Progenitor cell of endocrine pancreas (in vitro differentiated cells): ENCODE measurements at places on chromosomes 6 and 20. TPM values are rescaled to one million over a fixed set of nuclear protein-coding genes. Genes with fewer than 3 reads are reported as not detected.

- DNase-seq = no peak
Observed at GRCh38 chr20:58076405-58076804, 152.0 kb downstream of the ANKRD60 start.

GRCh38 chr20:34536798-34537394 lies 20.7 kb downstream of the DYNLRB1 start:
- DNase-seq = no peak

- DNase-seq = peak; percentile 22
Observed at GRCh38 chr20:32357375-32357868, 709 bp upstream of the ASXL1 start.

GRCh38 chr20:48740712-48741111 lies 87.1 kb downstream of the PREX1 start:
- DNase-seq = no peak

GRCh38 chr6:121435444-121436069 lies at the start of gene GJA1:
GJA1 (plus strand) TSS chr6:121435646; CDS start chr6:121446848, 11,202 bp downstream.
- DNase-seq = no peak

DNA sequence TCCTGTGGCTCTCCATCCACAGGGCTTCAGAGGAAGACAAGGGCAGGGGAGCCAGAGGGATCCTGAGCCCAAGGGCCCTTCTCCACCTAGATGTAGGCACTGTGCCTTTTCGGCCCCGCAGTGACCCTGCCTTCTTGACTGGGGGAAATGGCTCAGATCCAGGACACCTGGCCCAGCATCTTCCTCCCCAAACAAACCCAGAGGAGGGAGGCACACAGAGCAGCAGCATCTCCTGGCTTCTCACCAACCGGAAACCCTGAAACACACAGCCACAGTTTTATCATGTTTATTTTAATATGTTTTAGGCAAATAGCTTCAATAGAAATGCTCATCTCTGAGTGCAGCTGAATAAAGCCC lies 84.5 kb upstream of the LRFN2 start:
- DNase-seq = no peak

DNA sequence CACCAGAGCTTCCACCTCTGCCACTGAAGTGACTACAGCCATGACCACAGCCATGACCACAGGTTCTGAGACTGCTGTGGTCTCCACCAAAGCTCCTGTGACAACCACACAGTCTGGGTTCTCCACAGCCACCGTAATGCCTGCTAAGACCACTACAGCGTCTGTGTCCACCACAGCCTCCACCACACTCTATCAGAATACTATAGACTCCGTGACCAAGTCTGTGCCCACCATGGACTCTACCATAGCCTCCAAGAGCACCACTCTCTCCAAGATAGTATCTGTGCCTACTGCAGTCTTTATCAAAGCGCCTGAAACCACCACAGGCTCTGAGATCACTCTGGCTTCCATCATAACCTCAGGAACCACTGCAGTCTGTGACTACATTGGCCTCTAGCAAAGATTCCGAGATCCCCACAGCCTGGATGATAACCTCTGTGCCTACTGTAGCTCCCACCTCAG lies 18.3 kb upstream of the MUC21 start:
- no peak for DNase-seq

DNA sequence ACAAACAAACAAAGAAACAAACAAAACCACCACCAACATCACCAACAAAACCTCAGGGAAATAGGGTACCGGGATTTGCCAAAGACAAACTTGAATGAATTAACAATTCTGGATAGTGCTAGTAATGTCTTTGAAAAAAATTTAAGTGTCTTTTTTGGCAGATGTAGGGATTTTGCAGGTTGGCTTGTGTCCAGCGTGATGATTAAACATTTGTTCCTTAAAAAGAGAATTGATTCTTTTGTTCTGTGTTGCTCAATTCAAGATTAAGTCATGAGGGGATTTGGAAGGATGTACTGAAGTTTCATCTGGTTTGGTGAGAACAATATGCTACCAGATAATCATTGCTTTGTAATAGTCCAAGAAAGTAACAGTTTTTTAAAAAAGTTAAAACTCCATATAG lies 125.1 kb upstream of the HS3ST5 start:
- DNase-seq = no peak

DNA sequence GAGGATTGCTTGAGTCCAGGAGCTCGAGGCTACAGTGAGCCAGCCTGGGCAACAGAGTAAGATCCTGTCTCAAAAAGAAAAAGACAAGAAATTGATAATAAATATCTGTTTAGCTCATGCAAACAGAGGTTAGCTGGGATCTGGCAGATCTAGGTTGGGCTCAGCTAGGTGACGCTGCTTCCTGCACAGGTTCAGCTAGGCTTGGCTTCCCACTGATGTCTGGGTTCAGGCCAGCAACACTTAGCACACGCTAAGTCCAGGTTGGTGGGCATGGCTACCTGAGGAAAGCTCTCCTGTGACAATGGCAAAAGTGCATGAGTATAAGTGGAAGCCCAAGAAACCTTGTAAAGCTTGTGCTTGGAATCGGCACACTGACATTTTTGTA lies 48.7 kb downstream of the RIN2 start:
- no peak for DNase-seq

DNA sequence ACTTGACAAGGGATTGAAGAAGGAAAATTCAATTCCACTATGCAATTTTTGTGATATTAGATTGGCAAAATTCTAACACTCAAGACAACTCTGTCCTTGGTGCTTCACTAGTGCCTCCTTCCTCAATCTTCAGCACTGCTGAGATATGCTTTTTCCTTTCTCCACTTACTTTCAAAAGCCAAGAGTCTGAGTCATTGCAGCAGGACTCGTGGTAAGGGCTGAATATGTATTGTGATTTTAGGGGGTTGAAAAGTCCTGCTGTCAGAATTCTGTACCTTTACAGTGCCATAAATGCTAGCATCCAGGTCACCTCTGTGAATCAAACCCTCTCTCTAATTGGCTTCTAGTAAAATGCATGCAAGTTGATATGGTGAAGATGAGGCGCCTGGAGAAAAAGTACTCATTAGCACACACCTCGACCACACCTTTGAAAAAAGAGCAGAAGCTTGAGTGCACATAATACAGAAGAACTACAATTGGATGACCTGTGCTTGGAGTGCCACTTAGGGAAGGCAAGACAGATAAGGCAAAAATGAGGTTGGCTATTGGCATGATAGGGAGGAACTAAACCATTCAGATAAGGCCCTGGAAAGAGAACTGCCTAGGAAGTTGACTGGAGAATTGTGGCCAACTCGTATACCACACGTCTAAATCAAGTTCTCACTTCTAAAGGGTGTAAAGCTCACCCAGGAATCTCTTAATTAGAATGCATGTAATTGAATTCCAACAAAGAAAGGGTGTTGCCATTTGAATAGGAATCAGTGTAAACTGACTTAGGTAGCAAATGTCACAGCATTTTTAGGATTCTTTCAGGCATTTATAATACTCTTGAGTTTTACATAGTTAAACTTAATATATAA lies 43.6 kb upstream of the FAM83B start:
- no peak for DNase-seq

DNA sequence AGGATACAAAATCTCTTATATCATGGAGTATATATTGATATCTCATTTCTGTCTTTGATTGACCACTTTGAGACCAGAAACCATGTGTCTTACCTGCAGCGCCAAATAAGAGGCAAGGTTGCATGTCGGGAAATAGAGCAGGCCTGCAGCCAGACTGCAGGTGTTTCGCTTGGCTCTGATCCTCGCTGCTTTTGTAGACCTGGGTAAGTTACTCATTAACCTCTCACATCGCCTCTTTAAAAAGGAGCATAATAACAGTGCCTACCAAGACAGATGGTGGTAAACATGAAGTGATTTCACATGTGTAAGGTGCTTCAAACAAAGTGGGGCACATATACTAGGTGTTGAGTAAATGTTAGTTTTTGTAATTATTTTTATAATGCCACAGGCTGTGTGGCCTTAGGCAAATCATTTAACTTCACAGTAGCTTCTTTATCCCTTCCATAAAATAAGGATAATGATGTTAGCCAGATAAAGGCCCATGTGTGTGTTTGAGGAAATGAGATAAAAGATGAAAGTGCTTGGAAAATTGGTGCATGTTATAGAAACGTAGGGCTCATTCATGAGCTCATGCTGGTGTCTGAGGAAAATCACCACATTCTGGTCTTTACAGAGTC lies 248.8 kb upstream of the MAP3K7 start:
- DNase-seq = no peak

DNA sequence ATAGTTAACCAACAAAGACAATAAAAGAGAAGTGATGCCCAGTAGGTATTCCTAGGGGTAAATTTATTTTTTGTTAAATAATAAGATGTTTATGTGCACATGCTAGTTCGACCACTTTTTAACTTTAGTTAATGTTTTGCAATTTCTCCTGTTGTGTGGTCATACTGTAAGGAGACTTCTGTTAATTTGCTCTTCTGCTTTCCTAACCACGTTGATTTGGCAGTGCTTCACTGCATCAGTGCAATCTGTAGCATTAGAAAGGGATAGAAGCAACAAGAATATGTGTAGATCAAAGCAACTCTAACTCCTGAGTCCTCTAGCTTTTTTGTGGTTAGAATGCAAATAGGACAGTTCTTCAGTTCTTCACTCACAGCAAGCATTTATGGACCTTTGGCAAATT lies 13.9 kb downstream of the MYB start:
- DNase-seq = no peak

DNA sequence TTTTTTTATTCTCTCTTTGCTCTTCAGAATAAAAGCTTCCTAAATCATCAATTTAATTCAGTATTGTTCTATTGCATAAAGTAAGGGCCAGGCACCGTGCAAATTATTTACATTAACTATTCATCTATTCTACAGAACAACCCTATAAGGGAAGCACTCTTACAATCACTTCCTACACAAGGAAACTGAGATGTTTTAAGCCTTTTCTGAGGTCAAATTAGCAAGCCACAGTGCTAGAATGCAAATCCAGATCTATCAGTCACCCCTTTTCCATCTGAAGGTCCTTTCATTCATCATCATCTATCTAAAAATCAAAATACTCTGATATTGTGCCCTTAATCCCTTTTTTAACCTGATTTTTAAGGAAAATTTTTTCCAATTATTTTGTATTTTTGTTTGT lies 31.2 kb downstream of the FRK start:
- DNase-seq = no peak

GRCh38 chr6:81614292-81614691 lies 138.2 kb downstream of the TENT5A start:
- DNase-seq = no peak

- DNase-seq = no peak
Observed at GRCh38 chr20:59333951-59334350, 33.5 kb downstream of the EDN3 start.

- DNase-seq = no peak
Observed at GRCh38 chr6:161200610-161201370, 73.1 kb downstream of the AGPAT4 start.

DNA sequence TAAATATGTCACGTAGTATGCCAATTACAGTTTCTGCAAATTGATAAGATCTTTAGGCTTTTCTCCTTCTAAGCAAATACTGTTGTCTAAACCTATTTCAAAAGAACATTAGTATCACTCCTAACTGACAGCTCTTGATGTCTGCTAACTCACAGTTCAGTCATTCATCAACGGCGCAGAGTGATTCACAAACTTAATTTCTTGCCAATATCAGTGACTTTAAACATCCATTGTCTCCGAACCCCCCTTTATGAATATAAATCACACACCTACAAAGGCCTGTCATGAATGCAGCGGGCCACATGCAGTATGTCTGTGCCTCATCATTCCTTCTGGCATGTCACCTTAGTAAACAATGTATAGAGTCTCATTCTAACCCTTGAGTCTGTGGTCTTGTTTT lies 420.6 kb downstream of the CDC5L start:
- DNase-seq = no peak

DNA sequence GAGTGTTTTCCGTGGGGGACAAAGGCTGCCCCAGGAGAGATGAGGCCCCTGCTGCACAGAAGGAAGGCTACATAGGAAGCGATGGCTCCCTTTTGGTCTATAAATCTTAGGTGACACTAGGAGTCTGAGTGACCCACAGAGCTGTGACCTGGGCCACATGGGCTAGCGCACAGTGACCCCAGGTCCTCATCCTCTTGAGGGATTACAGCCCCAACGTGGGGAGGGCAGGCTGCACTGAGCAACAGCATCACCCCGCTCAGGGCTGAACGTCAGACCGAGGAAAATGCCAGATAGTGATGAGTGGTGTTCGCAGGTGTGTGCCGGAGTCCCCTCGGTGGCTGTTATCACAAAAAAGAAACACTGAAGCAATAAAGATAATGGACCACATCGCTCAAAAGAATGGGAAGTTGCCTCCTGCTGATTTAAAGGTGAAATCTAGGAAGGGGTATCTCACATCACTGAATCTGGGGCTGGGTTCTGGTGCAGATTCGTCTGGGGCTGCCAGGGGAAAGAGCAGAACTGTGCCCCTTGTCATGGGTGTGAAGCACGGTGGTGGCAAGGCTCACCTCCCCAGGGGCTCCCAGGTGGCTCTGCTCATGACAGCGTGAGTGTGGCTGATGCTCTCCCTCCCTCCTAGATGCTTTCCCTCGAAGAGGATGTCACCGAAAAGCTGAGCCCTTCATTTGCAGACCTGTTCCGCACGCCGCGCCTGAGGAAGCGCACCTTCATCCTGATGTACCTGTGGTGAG lies 14.5 kb downstream of the SLC22A1 start:
- DNase-seq = no peak

DNA sequence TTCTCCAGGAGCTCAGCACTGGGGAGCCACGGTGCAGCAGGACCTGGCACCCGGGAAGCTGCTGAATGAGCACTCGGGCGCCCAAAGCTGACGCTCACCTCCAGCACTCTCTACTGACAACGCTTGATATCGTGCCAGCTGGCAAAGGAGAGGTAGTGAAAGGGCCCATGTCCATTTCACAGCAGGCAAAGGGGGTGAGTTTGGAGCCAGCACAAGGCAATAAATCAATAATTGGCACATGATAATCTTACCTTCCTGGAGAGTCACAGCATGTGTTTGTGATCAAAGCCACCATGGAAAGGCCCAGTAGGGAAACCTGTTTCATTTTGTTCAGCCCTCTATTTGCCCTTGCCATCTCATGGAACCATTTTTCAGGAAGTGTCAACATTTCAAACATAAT lies 23.3 kb upstream of the SMIM26 start:
- DNase-seq = no peak

- no peak for DNase-seq
Observed at GRCh38 chr6:133337308-133337707, 96.2 kb downstream of the EYA4 start.

GRCh38 chr6:144017166-144018094 lies 9.4 kb upstream of the PLAGL1 start:
- DNase-seq = no peak

GRCh38 chr20:2800521-2801285 lies at the start of gene CPXM1:
CPXM1 (minus strand) TSS chr20:2800627; CDS start chr20:2800572, 55 bp downstream.
- peak; percentile 61 for DNase-seq

DNA sequence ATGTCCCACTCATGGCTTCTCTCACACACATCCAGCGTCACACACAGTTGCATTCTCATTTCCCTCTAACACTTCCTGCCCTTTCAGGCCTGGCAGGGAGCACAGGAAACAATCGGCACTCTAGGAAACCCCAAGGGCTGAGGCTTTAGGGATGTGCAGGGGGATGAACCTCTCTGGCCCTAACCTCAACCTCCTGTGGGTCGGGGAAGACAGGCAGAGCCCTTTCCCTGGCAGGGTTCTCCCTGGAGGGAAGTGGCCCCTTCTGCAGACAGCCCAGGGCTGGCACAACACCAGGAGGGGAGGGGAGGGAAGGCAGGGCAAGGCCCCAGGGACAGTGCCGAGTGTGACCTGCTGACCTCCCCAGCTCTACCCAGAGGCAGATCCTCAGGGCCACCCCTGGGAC lies 2.7 kb downstream of the TEAD3 start:
- no peak for DNase-seq

Gene NNAT
- total RNA-seq = 79.2 and 87.4 TPM in 2 replicates

Gene BPIFB2
- total RNA-seq = not detected in 2 replicates

Gene CCN6
- total RNA-seq = not detected in 2 replicates

Gene OGFRL1
- total RNA-seq = 9.4 and 10.4 TPM in 2 replicates

Gene SCRT2
- total RNA-seq = not detected in 2 replicates

Gene LY6G6C
- total RNA-seq = 0.60 and 1.3 TPM in 2 replicates

Gene ATP6V1G2
- 1.5 TPM in 2 replicates for total RNA-seq

Gene BIRC7
- not detected in 2 replicates for total RNA-seq

Gene ATP5F1E
- total RNA-seq = 55.9 and 69.7 TPM in 2 replicates
